Frontal cortex (tissue), 4 donors: ENCODE measurements at places on chromosomes 3 and 15. TPM values are rescaled to one million over a fixed set of nuclear protein-coding genes. Genes with fewer than 3 reads are reported as not detected.

- no peak for DNase-seq
Observed at GRCh38 chr3:60989626-60990441, 261.4 kb downstream of the FHIT start.

- DNase-seq = no peak
Observed at GRCh38 chr15:67114846-67115585, 49.6 kb downstream of the SMAD3 start.

DNA sequence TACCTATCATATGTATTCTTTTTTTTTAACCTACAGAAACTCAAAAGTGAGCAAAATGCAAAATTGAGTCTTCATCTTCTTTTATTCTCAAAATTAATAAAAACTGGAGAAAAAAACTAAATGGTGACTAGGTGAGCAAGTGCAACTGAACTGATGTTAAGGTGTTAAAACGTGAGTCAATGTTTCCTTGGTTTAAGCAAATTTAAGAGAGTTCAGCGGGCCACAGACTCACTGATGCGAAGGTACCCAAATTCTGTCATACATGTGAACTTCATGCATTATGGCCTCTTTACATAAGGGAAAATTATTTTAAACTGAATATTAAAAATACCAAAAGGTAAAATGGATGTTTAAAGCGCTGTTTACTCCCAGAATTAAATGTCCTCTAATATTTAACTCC is 206.6 kb downstream of the FOXP1 start:
- DNase-seq = no peak

GRCh38 chr3:141052201-141053069 is 1.3 kb downstream of the SPSB4 start:
- no peak for DNase-seq

Gene ERICH6
- under 0.01 TPM for total RNA-seq
